ENCODE measurements at places on chromosomes 2 and 18.

GRCh38 chr2:71389384-71390072, 57.9 kb downstream of the ZNF638 start:
- no peak for DNase-seq

GRCh38 chr2:48114256-48114655, 208.0 kb upstream of the FBXO11 start:
- no peak for DNase-seq

DNA sequence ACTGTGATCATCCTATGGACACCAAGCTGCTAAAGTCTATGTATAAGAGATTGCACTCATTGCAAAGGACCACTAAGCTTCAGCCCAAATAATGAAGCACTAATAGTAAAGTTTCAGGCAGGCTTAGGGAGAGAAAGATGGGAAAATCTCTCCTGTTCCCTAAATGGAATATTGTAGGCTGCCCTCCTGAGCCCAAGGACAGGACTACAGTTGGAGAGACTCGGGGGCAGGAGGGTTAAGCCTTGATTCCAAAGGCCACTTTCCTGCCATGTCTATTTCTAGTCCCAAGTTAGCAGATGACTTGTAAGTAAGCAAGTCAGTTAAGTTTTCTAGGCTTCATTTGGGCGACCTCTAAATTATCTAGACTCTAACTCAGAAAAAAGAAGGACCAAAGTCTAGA, 9.0 kb downstream of the TMEM247 start:
- DNase-seq: no peak

DNA sequence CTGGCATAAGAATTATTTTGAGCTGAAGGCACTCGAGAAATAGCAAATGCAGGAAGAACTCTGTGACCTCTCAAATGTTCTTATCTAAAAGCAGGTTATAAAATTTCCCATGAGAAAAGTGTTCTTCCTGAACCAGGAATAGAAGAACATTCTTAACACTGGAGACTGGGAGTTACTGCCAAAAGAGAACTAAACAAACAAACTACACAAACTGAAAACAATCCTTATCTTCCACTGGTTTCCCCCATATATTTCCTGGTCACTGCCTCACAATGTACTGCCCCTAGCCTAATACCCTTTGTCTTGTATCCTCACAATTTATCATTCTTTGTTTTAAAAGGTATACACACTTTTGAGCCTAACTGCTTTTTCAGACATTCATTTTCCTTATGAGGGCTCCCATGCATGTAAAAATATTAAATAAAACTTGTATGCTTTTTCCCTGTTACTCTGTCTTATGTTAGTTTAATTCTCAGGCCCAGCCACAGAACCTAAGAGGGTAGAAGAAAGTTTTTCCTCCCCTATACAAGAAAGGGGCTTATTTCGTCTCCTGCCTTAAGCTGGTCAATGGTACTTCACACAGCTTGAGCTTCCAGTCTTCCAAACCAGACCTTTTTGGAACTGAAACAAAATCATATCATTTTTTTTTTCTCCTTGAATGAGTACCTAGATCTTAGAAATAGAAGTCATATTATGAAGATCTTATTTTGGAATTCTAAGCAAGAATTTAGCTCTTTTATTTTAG, 110.6 kb downstream of the MSTN start:
- DNase-seq: no peak

GRCh38 chr2:14602309-14602708, 30.2 kb upstream of the LRATD1 start:
- no peak for DNase-seq

DNA sequence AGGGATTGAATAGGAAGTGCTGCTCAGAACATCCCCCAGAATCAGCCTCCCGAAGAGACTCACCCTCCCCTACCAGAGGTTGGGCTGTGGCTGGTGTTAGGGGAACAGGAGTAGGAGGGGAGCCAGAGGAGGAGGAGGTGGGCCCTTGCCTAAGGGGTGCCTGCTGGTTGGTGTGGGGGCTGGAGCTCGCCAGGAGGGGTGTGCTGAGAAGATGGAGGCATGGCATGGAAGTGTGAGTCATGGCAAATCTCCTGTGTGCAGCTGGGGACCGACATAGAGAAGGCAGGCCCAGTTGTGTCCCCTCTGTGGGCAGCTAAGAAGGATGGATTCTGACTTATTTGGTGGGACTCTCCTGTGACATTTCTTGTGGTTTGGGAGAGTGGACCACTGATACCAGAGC, 73.7 kb downstream of the DGKD start:
- no peak for DNase-seq

DNA sequence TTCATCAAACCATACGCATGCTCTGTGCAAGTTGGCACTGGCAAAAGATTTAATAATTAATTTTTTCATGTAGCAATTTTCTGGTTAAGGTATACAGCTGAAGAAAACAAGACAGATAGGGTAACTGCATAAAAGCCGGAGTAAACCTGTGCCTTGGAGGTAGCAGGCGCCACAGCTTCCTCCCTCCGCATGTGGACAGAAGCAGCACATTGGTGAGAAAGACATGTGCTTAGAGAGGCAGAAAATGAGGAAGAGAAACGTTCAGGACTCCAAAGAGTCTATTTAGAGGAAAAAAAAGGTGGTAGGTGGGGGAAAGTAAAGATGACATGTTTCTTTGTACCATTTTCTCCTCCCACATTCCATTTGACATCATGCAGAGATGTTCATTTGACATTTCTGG, 9.3 kb downstream of the ST6GAL2 start:
- no peak for DNase-seq

DNA sequence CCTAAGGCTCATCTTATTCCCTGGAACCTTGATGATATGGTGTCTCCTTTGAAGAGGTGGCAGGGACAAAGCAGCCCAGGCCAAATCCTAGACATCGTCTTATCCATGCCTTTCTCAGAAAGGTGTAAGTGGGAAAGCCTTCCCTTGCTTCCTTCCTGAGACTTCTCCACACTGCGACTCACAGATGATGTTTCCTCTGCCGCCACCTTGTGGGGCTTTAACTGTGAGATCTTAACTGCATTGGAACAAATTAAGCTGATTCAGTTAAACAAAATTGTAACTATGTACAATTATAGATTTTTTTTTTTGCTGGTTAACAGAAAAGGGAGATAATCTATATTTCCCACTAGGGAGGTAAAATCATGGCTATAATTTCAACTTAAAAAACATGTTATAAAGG, 10.0 kb upstream of the GCA start:
- no peak for DNase-seq

- no peak for DNase-seq
Observed at GRCh38 chr2:3223080-3223923, 154.3 kb downstream of the EIPR1 start.

GRCh38 chr2:107202962-107203591, 317.1 kb upstream of the ST6GAL2 start:
- DNase-seq: no peak

- no peak for DNase-seq
Observed at GRCh38 chr2:137964859-137965459, 686 bp downstream of the HNMT start.

DNA sequence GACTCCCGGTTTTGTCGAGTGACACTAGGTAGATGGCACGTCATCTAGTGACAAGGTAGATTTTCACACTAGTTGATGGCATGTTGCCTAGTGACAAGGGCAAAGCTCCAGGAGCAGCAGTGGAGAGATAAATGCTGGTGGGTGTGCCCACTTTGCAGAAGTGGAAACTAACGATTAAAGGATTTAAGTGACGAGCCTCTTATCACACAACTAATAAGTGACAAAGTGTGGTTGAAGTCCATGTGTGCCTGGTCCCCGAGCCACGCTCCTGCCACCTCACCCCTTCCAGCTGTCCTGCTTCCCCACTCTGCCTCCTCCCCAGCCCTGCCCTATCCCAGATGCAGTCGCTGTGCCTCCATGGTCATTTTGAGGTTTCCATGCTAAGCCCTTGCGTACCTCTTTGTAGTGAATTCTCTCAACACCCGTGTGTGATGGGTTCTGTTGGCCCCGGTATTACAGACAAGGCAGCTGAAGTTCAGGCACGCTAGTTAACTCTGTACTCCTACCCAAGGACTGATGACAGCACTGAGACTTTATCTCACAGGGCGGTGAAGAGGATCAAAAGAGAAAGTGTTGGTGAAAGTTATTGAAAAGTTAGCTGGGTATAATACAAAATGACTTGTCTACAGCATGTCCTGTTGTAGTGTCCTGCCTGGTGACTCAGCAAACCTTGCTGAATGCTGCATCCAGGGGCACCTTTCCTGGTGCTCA, 113.4 kb upstream of the GLI2 start:
- no peak for DNase-seq

- DNase-seq: no peak
Observed at GRCh38 chr2:30239986-30240752, 8.8 kb downstream of the LBH start.

GRCh38 chr18:13159579-13159978, 59.0 kb upstream of the LDLRAD4 start:
- DNase-seq: no peak

DNA sequence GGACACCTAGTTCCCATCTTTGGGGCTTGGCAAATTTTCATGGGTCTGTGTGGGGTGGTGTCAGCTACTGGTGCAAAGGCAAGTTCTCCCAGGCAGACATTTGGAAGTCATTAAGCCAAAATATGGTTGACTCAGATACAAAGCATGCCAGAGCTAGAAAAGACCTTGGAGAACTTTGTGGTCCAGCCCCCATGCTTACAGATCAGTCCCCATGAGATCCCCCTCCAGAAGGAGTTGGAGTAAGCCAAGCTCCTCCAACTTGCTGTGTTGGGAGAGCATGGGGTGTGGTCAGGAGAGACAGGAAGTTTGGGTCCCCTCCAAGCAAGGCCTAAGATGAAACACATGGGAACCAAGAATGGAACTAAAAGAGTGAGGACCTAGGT, 224.5 kb downstream of the CYP26B1 start:
- no peak for DNase-seq

- no peak for DNase-seq
Observed at GRCh38 chr2:18762667-18763066, 173.3 kb upstream of the NT5C1B start.

DNA sequence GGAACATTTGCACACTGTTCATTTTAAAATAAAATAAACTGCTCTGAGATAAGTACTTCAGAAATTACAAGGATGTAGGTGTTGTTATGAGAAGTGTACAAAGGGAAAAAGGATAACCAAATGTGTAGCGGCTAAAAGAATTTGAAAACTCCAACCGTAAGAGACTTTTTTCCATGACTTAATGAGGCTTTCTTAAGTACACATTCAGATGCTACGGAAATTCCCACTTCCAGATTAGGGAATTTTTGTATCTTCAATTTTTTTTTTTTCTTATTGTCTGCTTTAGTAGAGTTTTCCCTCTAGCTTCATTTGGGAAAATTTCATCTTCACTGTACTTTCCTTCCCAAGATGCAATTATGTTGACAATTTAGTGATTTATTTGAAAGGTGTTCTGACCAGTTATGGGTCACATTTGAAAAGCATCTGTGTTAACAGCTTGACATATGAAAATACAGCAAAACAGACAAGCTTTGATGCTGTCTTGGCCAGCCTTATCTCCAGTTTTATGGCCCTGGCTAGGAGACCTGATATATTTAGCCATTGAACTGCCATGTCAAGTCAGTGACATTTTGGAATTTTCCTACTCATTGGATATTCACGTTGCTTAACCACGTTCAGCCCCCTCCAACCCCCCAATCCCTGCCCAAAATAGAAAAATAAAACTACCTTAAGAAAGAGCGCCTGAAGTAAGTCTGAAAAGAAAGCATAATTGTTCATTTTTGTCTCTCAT, 105.6 kb downstream of the FEZ2 start:
- no peak for DNase-seq

GRCh38 chr2:133959066-133959465, 294.8 kb upstream of the MGAT5 start:
- no peak for DNase-seq

- DNase-seq: no peak
Observed at GRCh38 chr2:29532436-29532835, 388.9 kb downstream of the ALK start.

DNA sequence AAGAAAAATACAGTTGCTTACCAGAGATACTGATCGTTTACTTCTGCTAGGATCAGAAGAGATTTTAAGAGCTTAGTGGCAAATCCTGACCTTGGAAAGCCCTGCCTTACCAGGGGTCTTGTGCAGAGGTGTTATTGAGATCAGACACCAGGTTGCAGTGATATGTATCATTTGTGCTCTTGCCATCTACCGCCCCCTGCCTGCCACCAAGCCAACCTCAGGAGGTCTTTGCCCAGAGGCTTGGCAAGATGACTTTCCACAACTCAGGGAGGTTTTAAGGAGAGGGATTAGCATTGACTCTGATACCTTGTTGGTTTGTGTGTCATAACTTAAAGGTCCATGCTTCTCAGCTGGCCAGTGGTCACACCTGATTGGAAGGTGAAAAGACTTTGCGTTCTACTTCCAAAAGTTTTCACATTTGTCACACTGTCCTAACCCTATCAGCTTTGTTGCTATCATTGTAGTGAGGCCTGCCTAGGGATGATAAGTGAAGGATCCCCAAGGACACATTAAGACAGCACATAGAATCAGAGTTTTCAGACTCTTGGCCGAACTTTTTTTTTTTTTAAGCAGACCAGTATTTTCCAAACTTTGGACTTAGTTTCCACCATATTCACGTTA, 46.2 kb upstream of the MGAT5 start:
- DNase-seq: no peak

- DNase-seq: no peak
Observed at GRCh38 chr2:46001741-46002506, 295.3 kb upstream of the EPAS1 start.

GRCh38 chr2:30776831-30777635, 30.2 kb downstream of the CAPN13 start:
- DNase-seq: no peak

GRCh38 chr2:158486970-158487325, 30.2 kb downstream of the PKP4 start:
- no peak for DNase-seq

DNA sequence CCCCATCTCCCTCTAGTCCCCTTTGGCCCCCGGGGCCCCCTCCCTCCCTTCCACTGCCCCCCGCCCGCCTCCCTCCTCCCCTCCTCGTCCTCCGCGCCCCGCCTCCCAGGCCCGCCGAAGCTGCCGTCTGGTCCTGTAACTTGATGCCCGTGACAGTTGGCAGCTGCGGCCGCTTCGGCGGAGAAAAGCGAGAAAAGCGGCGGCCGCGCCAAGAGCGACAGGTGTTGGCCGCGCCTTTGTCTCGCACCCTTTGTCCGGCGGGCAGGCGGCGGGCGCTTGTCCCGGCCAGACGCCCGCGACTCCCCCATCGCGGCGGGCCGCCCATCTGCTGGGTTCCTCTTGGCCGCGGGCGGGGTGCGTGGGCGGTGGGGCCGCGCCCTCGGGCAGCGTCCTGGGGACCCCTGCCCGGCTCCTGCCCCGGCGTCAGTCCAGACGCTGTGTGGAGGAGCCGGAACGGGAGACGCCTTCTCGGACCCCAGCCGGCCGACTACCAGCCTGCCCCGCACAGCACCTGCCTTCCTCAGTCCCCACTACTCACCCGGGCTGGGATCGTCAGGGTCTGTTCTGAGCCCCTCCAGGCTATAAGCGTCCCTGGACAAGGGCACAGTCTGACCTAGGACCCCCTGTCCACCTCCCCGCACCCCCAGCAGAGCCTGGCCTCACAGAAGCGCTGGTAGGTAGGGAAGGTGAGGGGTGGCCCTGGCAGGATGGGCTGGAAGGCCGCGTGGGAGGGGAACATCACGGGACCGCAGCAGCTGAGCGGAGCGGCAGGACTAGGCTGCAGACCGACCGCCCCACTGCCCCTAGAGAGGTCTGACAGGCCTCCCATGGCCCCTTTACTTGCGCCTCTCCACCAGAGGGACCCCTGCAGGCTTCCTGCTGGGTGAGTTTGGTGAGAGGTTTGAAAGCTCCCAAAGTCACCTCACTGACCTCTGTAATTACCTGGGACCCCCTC, 1.2 kb upstream of the HES6 start:
- peak; percentile 90 for DNase-seq
